ENCODE measurements at places on chromosomes 1 and 21.

- DNase-seq, result no peak
Observed at GRCh38 chr1:45620588-45621500, 3.0 kb downstream of the CCDC17 start.

GRCh38 chr1:53545663-53546408 lies 86.6 kb downstream of the DMRTB1 start:
- DNase-seq, result no peak

GRCh38 chr1:207838156-207839082 lies 72.5 kb downstream of the CD34 start:
- DNase-seq, result peak; percentile 23

DNA sequence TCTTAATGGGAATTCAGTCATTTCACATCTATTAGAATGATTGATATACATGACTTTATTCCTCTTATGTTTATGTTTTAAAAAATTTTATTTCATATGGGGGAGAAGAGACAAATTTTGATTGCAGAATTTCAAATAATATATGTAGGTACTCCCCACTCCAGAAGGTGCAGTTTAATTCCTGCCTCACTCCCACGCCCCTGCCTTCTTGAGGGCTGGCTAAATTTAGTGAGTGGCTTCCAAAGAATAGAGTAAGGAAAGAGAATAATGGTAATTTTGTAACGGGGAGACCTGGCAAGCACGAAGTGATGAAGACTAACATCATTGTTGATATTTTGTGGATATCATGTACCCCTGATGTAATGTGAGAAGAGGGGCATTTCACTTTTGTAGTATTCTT lies 94.7 kb upstream of the FAM78B start:
- no peak for DNase-seq

GRCh38 chr1:64823691-64824476 lies 79.0 kb downstream of the RAVER2 start:
- peak; percentile 91 for DNase-seq

Measured in choroid plexus epithelial cell (primary cell).